ENCODE measurements at places on chromosomes 2 and 18.

- no peak for DNase-seq
Observed at GRCh38 chr18:64589000-64589399, 440.1 kb upstream of the LINC00305 start.

GRCh38 chr2:175462246-175462645 lies 280.7 kb upstream of the ATP5MC3 start:
- DNase-seq: no peak

- DNase-seq: no peak
Observed at GRCh38 chr18:5150894-5151293, 46.2 kb downstream of the AKAIN1 start.

DNA sequence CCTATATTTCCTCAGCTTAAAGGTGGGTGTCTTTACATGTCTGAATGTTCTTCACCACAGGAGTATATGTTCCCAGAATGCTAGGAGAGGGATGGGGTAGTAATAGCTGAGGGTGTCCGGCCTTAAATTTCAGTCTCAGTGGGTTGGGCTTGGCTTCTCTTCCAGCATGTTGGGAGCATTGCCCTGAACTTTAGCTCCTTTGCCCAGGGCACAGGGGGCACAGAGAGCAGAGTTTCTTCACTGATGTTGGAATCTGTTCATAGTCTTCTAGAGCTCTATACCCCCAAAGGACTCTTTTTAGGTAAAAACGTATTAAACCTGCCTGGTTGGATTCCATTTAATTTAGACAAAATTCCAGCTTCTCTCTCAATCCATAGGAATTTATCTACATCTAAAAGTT lies 154.4 kb upstream of the GCFC2 start:
- no peak for DNase-seq

- no peak for DNase-seq
Observed at GRCh38 chr2:84472856-84473565, 13.9 kb upstream of the SUCLG1 start.
